Esophagus muscularis mucosa (tissue), 4 donors: ENCODE measurements at places on chromosomes 13 and 19. TPM values are rescaled to one million over a fixed set of nuclear protein-coding genes. Genes with fewer than 3 reads are reported as not detected.

DNA sequence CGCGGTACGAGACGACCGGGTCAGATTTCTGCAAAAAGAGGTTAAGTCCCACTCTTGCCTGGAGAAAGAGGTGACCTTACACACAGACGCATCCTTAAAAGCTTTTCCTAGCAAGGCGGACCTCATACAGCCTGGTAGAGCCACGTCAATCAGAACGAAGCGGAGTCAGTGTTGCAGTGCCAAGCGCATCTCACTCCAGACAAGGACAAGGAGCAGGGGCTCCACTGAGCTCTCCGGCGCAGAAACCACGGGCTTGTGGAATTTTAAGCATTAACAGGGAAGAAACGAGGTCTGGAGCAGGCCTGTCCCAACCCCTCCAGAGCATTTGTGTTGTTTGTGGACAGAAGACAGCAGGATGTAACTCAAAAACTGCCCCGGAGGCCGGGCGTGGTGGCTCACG is 7.1 kb downstream of the EEF2 start:
- peaks cover 83% of the 10 kb centered on the region for H3K36me3 ChIP-seq
- H3K4me1 ChIP-seq = peaks cover 10% of the 10 kb centered on the region
- DNase-seq = no peak
- no peaks in the 10 kb centered on the region for H3K27me3 ChIP-seq
- H3K27ac ChIP-seq = no peak overlapping the region
- H3K4me3 ChIP-seq = no peak overlapping the region

Gene IGFL3
- total RNA-seq = not detected

- H3K4me3 ChIP-seq = no peak overlapping the region
- H3K27me3 ChIP-seq = no peaks in the 10 kb centered on the region
- H3K36me3 ChIP-seq = no peaks in the 10 kb centered on the region
- DNase-seq = no peak
These were observed 302.8 kb downstream of the EFNB2 start for GRCh38 chr13:106232681-106233080.

GRCh38 chr13:72696579-72696978 is 30.9 kb downstream of the MZT1 start:
- H3K27me3 ChIP-seq = no peaks in the 10 kb centered on the region
- no peak overlapping the region for H3K27ac ChIP-seq
- no peaks in the 10 kb centered on the region for H3K36me3 ChIP-seq

DNA sequence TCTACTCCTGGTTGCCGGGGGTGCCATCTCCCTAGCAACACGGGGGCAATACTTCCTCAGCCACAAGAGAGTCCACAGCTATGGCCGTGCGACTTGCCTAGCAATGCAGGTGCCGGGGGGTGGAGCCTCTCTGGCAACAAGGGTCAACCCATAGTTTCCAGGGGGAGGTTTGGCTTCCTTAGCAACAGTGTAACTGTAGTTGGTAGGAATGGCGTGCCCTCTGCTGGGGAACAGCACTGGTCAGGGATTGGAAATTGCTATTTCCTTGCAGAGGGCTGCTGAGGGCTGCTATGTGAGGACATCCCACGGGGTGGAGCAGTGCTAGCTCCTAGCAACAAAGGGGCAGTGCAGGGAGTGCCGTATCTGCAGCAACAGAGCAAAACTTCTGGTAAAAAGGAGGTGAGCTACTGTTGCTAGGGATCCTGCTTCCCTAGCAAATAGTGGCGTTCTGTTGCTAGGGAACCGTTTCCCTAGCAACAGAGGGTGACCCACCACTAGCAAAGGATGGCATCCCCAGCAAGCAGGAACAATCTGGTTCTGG is 7.0 kb upstream of the TMC4 start:
- no peak overlapping the region for H3K27ac ChIP-seq
- no peaks in the 10 kb centered on the region for H3K4me1 ChIP-seq
- H3K36me3 ChIP-seq = no peaks in the 10 kb centered on the region

- H3K4me1 ChIP-seq = peaks cover 4% of the 10 kb centered on the region
- H3K4me3 ChIP-seq = no peak overlapping the region
- H3K27ac ChIP-seq = no peak overlapping the region
- H3K36me3 ChIP-seq = no peaks in the 10 kb centered on the region
These were observed 90.6 kb downstream of the PCDH9 start for GRCh38 chr13:67139551-67139950.

Gene SLITRK6
- 5.0 TPM for total RNA-seq

Gene WASF3
- 19.9 TPM for total RNA-seq

DNA sequence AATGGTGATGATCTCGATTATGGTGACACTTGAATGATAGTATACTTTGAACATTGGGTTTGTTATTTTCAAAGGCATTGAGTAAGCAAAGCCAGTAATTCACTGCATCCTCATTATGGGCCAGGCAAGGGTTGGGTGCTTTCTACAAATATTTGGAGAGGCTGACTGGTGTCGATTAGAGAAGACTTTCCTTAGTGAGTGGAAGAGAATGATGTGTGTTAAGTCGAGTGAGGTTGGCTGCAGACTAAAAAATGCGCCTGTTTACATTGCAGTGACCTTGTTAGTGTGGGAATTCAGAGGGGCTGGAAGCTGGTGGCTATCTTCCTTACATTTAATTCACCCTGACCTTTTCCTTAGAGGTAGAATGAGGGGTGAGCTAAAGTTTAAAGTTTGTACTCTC is 22.4 kb upstream of the RNF113B start:
- H3K36me3 ChIP-seq = no peaks in the 10 kb centered on the region
- no peaks in the 10 kb centered on the region for H3K27me3 ChIP-seq
- DNase-seq = no peak
- no peak overlapping the region for H3K27ac ChIP-seq
- H3K4me1 ChIP-seq = peaks cover 10% of the 10 kb centered on the region
- no peak overlapping the region for H3K4me3 ChIP-seq

GRCh38 chr13:27194895-27195764 is 23.5 kb upstream of the USP12 start:
- no peak overlapping the region for H3K4me3 ChIP-seq
- peaks cover 11% of the 10 kb centered on the region for H3K4me1 ChIP-seq
- H3K36me3 ChIP-seq = no peaks in the 10 kb centered on the region
- no peak overlapping the region for H3K27ac ChIP-seq
- H3K27me3 ChIP-seq = no peaks in the 10 kb centered on the region

DNA sequence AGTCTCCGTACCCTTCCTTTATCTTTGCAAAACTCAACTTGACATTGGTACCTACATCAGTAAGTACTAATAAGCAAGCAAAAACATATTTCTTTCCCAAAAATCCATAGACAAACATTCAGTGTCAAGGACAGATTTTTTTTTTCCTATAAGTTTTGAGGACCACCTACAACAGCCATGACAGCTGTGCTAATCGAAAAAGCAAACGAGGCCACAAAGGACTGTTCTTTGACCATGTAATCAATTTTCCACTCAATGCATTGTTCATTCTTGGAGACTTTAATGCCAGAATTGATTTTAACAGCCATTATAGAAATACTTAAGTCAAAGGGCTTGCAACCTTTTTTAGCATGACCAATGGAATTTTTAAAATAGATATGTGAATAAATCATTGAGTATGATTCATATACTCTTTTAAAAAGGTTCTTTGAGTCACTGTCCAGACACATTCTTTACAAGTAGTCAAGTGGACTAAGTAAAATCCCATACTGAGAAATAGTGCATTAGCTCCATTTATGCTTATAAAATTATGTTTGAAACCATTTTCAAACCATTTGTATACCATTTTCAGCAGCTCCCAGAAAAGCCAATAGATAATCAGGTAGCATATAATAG is 323.9 kb downstream of the MZT1 start:
- no peak overlapping the region for H3K4me3 ChIP-seq
- no peaks in the 10 kb centered on the region for H3K27me3 ChIP-seq
- no peak for DNase-seq
- no peaks in the 10 kb centered on the region for H3K36me3 ChIP-seq
- H3K4me1 ChIP-seq = no peaks in the 10 kb centered on the region

- peaks cover 88% of the 10 kb centered on the region for H3K27me3 ChIP-seq
- H3K4me1 ChIP-seq = peaks cover 19% of the 10 kb centered on the region
- no peaks in the 10 kb centered on the region for H3K36me3 ChIP-seq
- no peak overlapping the region for H3K4me3 ChIP-seq
These were observed 2.6 kb downstream of the RASAL3 start for GRCh38 chr19:15461694-15462093.

Gene OSCAR
- total RNA-seq = 1.6 TPM

Gene LYPD3
- total RNA-seq = 0.69 TPM
